ENCODE measurements at places on chromosomes 13 and 19. TPM values are rescaled to one million over a fixed set of nuclear protein-coding genes. Genes with fewer than 3 reads are reported as not detected.

CABP5 gene
- not detected for total RNA-seq

DNA sequence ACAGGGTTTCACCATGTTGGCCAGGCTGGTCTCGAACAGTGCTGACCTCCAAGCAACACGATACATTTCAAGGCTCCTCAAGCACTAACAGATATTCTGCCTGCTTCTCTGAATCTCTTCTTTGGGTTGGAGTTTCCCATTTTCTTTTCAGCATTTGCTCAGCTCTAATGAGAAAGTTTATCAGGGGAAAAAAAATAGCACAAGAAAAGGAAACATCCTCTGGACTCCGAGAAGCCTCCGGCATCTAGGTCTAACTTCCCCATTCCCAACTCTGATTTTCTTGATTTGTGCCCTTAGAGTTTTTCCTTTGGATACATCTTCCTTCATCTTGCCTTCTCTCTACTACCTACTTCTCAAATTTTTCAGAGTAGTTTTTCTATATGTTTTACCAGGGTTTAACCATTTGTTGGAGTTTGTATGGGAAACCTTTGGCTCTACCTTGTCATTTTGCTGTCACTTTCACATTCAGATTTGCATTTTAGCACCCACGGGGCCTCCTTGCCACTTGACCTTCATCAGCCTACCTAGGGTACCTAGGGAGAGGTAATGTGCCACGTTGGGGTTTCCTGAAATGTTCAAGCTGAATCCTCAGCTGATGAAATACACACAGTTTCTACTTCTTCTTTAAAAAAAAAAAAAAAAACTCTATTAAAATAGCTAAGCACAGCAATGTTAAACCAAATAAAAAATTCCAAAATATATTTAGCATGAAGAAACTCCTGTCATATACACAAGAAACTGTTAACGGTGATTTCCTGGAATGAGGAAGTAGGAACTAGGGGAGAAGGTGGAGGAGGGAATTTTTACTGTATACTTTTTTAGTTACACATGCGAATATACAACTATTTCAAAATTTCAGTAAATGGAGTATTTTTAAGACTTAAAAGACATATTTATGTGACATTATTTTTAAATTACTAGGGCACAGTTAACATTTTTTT, 5.1 kb upstream of the USP12 start:
- DNase-seq = no peak

DNA sequence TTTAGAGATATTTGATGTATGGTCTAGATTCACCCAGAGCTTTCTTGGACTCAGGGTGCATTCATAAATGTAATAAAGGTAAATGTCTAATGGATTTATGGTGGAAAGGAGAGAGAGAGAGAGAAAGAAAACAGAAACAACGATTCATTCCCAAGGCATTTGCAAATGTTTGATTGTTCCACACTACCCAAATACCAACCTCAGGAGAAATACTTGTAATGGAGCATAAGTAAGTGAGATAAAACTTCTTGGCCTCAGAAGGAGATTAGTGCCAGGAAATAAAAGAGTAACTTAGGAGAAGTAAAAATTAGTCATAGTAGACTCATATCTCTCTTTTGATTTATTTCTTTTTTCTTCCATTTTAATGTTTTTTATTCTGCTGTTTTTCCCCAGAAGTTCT, 40.6 kb upstream of the DGKH start:
- DNase-seq = no peak

DNA sequence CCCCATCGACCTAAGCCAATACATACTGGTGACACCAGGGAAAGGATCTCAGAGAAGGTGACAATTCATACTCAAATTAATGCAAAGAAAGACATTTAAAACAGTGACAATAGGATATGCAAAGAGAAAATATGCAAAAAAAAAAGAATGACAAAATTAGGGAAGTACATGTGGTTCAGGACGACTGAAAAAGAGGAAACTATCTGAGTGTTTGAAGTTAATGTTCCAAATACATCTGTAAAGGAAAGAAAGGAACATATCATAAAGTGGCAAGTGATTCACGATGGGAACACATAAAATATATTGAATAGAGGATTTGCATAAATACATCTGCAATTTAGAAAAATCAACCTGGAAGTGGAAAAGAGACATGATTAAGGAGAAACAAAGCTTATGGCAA, 441.4 kb downstream of the SLITRK5 start:
- DNase-seq = no peak

ZNF296 gene
- total RNA-seq = 5.0 TPM

GRCh38 chr19:8240274-8241229, 31.4 kb downstream of the CERS4 start:
- DNase-seq = peak; percentile 74

DNA sequence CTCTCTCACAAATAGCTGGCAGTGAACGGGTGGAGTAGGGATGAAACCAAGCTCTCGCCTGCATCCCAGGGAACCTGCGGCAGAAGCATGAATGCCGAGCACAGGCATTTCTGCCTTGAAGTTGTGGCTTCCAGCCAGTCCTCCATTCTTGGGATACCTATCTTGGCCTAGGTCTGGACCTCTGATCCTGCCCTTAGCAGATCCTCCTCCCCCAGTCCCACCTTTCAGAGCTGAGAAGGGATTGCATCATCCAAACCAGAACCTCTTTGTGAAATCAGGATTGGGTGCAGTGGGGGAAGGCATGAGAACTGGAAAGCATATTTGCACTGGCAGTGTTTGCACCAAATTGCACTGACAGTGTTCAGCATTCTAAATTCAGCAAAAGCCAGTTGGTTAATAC, 5.8 kb downstream of the ZNF780A start:
- no peak for DNase-seq

GRCh38 chr19:40831502-40832430, 18.5 kb downstream of the CYP2A6 start:
- DNase-seq = no peak

VSTM1 gene
- total RNA-seq = not detected

BCKDHA gene
- 17.3 TPM for total RNA-seq

PCP2 gene
- not detected for total RNA-seq

- DNase-seq = no peak
Observed at GRCh38 chr13:33139780-33140535, 123.7 kb downstream of the KL start.

DNA sequence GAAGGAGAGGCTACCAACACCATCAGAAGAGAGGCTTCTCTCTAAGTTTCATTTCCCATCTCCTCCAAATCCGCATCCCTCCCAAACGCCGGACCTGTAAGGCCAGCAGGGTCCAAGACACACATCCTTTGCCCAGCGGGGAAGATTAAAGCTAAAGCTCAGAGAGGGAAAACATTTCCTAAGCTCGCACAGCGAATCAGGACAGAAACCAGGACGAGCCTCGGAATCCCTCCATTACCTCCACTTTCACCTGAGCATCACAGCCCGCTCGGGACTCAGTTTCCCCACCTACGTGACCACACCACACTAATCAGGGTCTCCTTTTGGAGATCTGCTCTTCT, 711 bp upstream of the FOSB start:
- no peak for DNase-seq

DNA sequence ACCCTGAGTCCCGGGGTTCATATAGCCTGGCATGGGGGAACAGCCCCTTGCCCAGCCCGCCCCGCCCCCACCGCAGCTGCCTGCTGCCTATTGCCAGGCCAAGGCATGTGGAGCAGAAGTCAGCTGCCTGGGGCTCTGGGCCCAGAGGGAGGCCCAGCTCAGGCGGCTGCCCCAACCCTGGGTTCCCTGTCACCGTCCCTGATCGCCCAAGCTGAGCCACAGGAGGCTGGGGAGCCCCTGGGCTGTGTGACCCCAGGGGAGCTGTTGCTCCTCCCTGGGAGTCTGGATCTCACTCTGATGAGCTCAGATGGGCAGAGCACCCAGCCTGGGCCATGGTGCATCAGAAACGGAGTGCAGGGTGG, 1.4 kb downstream of the PLIN4 start:
- no peak for DNase-seq

- no peak for DNase-seq
Observed at GRCh38 chr19:42206871-42207755, 10.4 kb downstream of the DEDD2 start.

DNA sequence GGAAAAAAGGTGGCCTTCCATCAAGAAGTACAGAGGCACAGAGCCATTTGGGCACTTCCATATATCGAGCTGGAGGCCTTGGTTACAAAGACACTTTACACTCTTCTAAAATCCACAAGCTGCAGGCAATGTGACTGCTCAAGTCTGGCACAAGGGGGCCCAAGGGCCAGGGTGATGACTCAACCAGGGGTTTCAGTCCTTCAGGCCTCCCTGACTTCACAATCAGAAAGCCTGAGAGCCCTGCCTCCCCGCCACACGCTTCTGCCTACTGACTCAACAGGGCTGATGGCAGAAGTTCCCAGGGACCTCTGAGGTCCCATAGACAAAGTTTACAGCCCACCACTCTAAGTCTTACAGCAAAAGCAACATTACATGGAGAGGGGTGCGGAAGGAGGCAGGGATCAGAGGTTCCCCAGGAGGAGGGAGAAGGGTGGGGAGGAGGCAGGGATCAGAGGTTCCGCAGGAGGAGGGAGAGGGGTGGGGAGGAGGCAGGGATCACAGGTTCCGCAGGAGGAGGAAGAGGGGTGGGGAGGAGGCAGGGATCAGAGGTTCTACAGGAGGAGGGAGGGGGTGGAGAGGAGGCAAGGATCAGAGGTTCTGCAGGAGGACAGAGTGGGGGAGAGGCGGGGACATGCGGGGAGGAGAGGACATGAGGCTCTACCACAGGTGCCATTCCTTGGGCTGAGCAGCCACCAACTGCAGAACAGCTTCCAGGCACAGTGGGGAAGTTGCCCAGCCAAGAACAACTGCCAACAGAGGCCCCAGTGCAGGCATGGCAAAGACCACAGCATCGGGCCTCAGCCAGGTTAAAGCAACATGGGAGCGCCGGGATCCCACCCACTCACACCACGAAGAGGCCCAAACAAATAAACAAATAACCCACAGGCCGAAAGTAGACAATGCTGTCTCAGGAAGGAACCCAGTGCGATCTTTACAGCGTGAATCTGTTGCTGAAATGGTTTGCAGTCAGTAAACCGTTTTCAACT, 52.0 kb downstream of the SLC7A1 start:
- no peak for DNase-seq

DNA sequence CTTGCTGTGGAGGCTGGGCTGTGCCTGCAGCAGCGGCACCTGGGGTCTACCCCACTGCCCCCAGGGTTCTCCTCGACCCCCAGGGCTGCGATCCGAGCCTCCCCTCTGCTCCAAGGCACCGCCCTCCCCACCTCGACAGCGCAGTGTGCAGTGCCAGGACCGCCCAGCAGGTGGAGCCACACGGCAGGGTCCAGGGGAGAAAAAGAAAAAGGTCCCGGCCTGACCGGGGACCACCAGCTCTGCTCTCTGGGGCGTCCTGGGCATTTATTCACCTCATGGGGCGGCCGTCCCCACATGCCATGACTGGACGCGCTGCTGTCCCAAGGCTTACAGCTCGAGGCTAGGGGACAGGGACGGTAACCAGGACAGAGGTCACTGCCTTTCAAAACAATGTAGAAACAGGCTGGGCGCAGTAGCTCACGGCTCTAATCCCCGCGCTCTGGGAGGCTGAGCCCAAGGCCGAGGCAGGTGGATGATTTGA, 10.6 kb downstream of the REXO1 start:
- no peak for DNase-seq

PABPC3 gene
- 0.17 TPM for total RNA-seq

DNA sequence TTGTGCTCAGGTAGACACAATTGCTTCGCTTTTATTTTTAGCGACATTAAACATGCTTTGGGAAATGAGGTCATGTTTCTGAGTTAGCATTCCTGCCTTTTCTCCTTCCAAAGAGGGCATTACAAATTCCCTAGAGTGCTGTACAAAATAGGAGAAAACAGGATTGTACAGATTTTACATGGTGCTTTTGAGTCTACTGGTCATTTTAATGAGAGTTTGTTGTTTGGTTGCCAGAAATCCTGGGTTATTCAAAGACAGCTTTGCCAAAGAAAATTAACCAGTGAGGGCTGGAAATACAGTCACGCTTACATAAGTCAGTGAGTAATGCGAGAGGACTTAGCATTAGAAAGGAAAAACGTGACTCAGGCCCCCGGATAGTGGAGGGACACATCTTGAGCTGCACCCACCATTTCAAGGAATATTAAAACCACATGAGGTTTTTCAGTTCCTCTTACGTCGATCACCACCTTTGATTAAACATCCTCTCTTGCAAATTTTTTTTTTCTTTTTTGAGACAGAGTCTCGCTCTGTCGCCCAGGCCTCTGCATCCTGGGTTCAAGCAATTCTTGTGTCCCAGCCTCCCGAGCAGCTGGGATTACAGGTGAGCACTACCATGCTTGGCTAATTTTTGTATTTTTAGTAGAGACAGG, 55.4 kb downstream of the SACS start:
- no peak for DNase-seq

GRCh38 chr19:42552086-42553065, 24.1 kb upstream of the CEACAM1 start:
- no peak for DNase-seq

GRCh38 chr19:48735031-48735615, 5.3 kb downstream of the RASIP1 start:
- peak; percentile 55 for DNase-seq

TPTE2 gene
- total RNA-seq = not detected

- DNase-seq = no peak
Observed at GRCh38 chr19:6414793-6415590, 9.6 kb downstream of the KHSRP start.

ZNF581 gene
- total RNA-seq = 15.2 TPM

- DNase-seq = no peak
Observed at GRCh38 chr19:17775991-17776803, 18.7 kb upstream of the B3GNT3 start.

GRCh38 chr13:99197117-99197651, 3.5 kb upstream of the UBAC2 start:
- peak; percentile 69 for DNase-seq

- DNase-seq = no peak
Observed at GRCh38 chr19:4425537-4425936, 23.1 kb downstream of the CHAF1A start.

- no peak for DNase-seq
Observed at GRCh38 chr19:51157265-51157664, 15.2 kb downstream of the SIGLEC7 start.

- DNase-seq = no peak
Observed at GRCh38 chr13:37106642-37107041, 1.2 kb upstream of the CSNK1A1L start.

DNA sequence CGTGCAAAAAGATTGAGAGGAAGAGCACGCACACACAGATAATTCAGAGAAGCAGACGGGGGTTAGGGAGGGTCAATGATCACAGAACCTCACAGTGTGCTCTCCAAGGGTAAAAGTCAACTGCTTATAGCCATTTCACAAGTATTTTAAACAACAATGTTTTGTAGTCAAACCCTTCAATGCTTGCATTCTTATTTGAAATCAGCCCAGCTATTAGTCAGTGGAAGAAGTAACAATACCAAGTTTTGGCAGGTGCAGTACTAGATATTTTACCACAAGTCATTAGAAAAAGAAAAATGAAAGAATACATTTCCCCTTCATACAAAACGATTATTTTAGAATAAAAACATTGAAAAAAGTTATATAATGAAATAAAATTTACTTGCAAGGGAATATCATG, 2.6 kb downstream of the CSNK1A1L start:
- no peak for DNase-seq

COMP gene
- 0.95 TPM for total RNA-seq

DNA sequence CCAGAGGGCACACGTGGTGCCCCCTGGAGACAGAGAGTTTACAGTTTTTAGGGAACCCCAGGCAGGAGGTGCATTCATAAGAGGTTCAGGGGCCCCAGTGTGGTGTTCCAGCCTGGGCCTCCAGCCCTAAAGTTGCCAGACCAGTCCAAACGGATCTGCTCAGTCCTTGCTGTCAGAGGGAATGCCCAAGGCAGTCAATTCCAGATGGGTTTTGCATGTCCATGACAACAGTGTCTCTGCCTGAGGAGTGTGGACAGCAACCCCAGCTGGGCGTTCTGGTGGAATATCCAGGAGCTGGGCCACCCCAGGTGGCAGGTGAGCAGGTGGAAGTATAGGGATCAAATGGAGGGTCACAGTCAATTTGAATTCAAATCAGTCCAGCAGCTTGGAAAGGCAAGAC, 25.3 kb downstream of the FBXO27 start:
- DNase-seq = no peak

ZNF112 gene
- 7.5 TPM for total RNA-seq
